Nephron progenitor cell (in vitro differentiated cells): ENCODE measurements at places on chromosomes 12 and 14.

- DNase-seq: no peak
Observed at GRCh38 chr12:4991373-4991772, 52.3 kb upstream of the KCNA5 start.

DNA sequence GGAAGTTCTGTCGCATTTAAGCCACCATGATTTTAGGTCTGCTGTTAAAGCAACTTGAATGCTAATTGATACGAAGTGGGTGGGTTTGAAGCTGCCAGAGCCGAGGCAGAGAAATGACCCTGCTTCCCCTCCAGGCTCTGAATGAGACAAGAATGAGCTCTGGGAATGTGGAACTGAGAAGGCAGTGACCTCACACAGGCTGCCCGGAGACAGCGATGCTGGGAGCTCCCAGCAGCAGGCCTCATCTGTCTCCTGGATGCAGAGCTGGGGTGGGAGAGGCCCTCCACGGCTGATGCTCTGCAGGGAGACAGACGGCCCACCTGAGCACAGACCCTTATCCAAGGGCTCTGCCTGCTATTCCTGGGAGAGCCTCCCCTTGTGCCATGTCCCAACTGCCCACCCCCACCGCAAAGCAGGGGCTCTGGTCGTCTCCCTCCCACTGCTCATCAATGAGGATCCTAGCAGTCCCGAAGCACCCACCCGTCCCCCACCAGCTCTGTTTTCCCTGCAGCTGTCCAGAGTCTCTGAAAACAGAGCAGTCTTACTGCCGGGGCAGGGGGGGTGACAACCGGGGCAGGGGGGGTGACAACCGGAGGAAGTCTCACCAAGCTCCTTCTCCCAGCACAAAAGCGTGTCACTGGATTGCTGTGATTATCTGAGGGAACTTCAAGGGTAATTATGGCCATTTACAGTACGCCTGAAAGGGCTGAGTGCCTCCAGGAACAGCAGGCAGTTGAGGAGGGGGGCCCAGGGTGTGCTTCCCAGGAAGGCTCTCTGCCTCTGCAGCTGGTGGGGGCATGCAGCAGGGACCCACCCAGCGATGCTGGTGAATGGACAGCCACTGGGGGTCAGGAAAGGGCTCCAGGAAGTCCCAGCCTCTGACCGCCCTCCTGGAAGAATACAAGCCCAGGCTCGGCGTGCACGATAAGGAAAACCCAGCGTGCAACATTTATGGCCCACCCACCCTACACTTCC is 67.8 kb downstream of the CHGA start:
- DNase-seq: no peak

DNA sequence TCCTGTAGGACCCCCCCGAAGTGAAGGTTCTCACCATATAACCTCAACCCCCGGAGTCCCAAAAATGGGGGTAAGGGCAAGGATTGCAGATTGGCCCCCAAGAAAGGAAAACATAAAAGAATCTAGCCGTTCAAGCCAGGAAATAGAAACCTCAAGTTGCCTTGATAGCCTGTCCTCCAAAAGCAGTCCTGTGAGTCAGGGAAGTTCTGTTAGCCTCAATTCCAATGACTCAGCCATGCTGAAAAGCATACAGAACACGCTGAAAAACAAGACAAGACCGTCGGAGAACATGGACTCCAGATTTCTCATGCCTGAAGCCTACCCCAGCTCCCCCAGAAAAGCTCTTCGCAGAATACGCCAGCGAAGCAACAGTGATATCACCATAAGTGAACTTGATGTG is 344.2 kb upstream of the RGS6 start:
- DNase-seq: no peak

GRCh38 chr14:54669721-54670561 is 103.0 kb downstream of the SAMD4A start:
- DNase-seq: no peak

- no peak for DNase-seq
Observed at GRCh38 chr12:122584177-122584863, 57.3 kb downstream of the KNTC1 start.

- DNase-seq: no peak
Observed at GRCh38 chr12:25236626-25237025, 14.1 kb downstream of the KRAS start.

GRCh38 chr12:96520767-96521166 is 31.4 kb downstream of the CFAP54 start:
- DNase-seq: no peak

GRCh38 chr14:60931218-60931617 is 49.7 kb downstream of the TRMT5 start:
- DNase-seq: no peak

DNA sequence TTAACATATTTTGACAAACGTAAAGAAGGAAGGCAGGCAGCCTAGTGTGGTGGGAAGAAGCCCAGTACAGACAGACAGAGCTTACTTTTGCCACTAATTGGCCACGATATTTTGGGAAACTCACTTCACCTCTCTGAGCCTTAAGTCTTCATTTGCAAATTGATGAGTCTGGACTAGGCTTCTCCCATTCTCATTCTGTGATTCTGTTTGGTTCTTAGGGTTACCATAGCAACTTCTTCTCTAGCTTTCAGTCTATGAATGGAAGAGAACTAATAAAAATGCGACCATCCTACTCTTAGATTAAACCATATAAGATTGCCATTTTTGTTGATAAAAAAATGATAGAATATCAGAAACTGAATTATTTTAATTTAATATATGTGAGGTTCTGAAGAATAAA is 210.5 kb downstream of the SNAPC1 start:
- DNase-seq: no peak
